ENCODE measurements at places on chromosomes 1 and 21.

GRCh38 chr1:22524481-22524880 is 38.8 kb upstream of the EPHA8 start:
- DNase-seq = no peak

- DNase-seq = no peak
Observed at GRCh38 chr1:11991969-11992676, 11.9 kb downstream of the MFN2 start.

DNA sequence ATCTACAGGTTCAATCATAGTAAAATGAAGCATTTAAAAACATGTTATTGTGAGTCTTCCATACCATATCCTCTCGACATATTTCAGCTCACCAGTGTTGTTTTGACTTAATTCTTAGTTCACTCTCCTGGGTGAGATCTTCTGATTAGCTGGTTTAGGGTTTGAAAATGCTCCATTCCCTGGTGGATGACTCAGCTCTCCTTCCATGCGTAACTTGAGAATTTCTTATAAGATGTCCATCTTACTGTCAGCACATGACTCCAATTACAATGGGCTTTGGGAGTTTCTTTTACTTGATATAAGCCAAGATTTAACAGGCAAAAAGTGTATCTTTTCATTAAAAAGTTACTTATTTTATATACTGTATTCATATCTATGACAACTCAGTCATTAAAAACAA is 476.5 kb downstream of the BRINP3 start:
- DNase-seq = no peak

GRCh38 chr1:43270421-43271095 is 775 bp downstream of the TMEM125 start:
- no peak for DNase-seq

- no peak for DNase-seq
Observed at GRCh38 chr21:38060533-38060932, 144.3 kb upstream of the KCNJ6 start.

DNA sequence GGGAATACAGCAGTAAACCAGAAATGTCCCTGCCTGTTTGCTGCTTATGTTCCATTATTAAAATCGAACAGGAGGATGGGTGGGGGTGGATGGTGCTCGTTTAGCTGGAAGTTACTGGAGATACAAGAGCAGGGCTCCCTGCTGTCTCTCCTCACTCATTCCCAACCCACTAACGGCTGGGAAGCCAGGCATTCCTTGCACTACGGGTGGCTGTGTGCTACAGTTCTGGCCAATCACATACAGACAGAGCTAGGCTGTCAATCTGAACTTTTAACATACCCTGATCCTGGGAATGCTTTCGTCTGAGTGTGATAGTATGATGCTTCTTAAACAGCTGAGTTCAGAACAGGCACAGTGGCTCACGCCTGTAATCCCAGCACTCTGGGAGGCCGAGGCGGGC is 7.0 kb downstream of the SIPA1L2 start:
- no peak for DNase-seq

- DNase-seq = no peak
Observed at GRCh38 chr1:4601941-4602340, 52.5 kb upstream of the AJAP1 start.

DNA sequence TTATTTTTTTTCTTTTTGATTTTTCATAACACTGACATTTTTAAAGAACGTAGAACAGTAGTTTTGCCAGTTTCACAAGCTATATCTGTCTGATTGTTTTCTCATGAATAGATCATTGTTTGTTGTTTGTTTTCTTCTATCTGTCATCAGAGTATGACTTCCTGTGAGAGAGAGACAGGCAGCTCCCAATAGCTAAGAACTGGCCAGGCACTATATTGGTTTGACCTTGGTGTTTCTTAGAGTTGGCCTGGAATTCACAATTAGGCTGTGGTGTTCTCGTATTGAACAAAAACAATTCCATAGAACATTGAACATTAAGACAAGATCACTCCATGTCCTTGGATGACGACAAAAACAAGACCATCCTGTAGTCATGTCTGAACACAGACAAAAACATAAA is 43.4 kb downstream of the RPS6KC1 start:
- no peak for DNase-seq

- no peak for DNase-seq
Observed at GRCh38 chr1:160284220-160284781, 632 bp downstream of the PEX19 start.

GRCh38 chr1:46996659-46997281 is 26.7 kb upstream of the CYP4X1 start:
- DNase-seq = no peak

- DNase-seq = no peak
Observed at GRCh38 chr21:14547834-14548513, 1.9 kb upstream of the SAMSN1 start.

- DNase-seq = no peak
Observed at GRCh38 chr1:83554174-83554573, 444.8 kb downstream of the TTLL7 start.

- no peak for DNase-seq
Observed at GRCh38 chr1:39529901-39530535, 38.6 kb downstream of the BMP8A start.

DNA sequence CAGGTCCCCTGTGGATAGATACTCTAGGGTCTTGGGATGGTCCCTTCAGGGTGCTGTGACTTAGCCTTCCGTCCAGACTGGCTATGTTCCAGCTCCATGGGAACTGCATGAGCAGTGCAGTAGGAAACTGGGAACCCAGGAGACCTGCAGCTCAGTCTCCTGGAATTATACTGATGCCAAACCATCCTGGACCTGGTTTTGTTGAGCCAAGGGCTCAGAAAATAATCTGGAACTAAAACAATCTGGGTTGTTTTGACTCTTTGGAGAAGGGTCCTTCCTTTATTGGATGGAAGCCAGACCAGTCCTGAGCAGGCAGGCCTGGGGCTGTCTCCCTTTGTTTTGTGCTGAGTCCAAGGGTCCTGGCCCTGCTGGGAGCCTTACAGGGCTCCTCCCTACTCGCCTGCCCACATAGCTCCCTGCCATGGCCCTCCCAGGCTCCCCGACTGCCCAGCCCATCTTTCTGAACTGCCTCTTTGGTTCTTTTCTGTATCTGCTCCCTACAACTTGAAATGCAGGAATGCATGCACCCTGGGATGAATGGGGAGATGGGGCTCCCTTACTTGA is 1.2 kb downstream of the IPO13 start:
- no peak for DNase-seq

DNA sequence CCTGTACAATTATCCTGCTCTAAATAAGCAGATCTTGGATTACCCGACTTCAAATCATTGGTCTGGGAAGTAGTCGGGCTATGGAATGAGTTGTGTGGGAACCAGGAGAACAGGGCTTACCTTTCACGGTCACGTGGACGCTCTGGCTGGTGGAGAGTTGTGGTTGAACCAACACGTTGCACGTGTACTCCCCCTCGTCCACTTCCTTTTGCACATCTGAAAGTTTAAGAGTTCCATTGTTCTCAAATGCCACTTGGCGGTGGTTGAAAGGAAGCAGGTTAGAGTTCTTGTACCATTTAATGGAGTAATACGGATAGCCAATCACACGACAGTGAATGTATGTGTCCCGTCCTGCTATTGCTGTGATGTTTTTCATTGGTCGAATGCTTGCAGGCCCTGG is 470.7 kb downstream of the PCP4 start:
- DNase-seq = no peak

DNA sequence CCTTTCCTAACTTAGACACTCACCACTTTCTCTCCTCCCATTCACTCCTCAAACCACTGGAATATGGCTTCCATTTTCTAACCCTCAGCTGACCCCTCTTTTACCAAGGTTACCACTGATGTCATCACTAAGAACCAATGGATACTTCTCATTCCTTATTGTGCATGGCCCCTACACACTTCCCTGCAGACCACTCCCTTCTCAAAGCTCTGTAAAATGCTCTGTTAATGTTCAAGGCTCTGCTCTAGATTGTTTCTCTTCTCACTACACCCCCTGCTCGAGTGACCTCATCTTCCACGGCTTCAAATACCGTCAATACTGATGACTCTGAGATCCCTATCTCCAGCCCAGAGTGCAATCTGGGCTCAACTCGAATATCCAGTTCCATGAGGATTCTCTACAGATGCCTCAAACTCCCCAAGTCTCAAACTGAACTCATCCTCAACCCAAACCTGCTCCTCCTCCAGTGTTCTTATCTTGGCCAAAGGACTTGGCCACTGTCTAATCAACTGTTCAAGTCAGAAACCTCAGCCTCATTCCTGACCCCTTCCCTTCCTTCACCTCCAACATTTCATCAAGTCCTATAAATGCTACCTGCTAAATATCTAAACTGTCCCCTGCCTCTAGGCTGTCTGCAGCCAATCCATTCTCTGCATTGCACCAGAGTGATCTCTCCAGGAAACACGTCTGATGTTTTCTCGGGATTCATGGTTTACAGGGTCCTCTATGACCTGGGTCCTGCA is 41.3 kb upstream of the BMP8B start:
- no peak for DNase-seq

- DNase-seq = no peak
Observed at GRCh38 chr1:71916894-71917293, 365.4 kb downstream of the NEGR1 start.

- no peak for DNase-seq
Observed at GRCh38 chr1:9422911-9423505, 116.3 kb upstream of the SLC25A33 start.

DNA sequence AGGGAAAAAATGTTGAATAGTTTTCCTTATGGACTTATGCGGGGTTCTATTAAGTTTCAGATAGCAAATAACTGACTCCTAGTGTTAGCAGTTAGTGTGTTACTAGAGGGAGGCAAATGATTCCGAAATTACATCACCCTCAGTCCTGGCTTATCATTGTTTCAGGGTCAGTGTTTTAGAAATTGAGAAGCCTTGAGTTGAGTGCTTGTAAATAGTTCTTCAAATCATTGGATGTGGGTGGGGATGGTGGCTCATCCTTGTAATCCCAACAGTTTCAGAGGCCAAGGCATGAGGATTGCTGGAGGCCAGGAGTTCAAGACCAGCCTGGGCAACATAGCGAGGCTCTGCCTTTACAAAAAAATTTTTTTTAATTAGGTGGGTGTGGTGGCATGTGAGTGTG is 21.3 kb downstream of the SOAT1 start:
- no peak for DNase-seq

DNA sequence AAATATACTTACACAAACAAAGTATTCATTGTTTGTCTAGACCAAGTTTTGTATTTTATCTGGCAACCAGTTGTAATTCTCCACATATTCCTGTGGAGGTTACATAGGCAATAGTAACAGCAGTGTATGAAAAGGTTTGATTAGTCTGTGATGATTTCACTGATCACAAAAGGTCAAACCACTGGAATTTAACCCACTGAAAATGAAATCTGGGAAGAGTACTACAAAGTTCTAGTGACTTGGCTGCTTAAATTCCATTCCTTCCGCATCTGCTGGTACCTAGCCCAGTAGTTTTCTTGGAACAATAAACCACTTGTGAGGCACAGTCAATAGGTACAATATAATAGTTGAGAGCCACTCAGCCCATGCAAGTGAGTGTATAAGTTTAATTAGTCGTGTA is 205.4 kb downstream of the NFIA start:
- DNase-seq = no peak

- no peak for DNase-seq
Observed at GRCh38 chr1:157622471-157622870, 24.6 kb upstream of the FCRL4 start.

GRCh38 chr1:223670458-223671159 is 5.1 kb upstream of the CAPN8 start:
- no peak for DNase-seq

DNA sequence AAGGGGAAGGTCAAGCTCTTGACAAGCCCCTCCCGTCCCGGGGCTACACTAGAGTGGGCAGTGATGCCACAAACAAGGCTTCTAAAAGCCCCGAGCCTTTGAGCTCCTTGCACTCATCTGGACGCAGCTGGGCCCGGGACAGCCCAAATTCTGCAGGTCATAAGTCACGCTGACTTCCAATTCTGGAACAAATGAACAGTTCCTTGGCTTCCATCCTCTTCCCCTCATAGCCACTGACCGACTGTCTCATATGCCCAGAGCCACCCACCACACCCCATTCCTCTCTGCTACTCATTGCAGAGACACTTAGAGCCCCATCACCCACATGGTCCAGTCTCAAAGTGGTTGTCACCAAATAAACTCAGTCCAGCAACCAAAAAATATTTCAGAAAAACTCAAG is 32.8 kb upstream of the PRELP start:
- DNase-seq = no peak

GRCh38 chr1:47823040-47823808 is 174.0 kb downstream of the TRABD2B start:
- no peak for DNase-seq

All from stimulated activated CD8-positive, alpha-beta memory T cell treated with anti-CD3 and anti-CD28 coated beads, Interleukin-15, amount 100 ng/mL, for 24 hours (primary cell).